ENCODE measurements at places on chromosomes 12 and 14.

GRCh38 chr12:131882804-131883520, 11.5 kb upstream of the ULK1 start:
- DNase-seq = no peak

GRCh38 chr12:24366514-24366913, 417.0 kb upstream of the SOX5 start:
- no peak for DNase-seq

- no peak for DNase-seq
Observed at GRCh38 chr14:35509846-35510245, 24.1 kb upstream of the INSM2 start.

- no peak for DNase-seq
Observed at GRCh38 chr14:35286707-35287106, 5.5 kb upstream of the PSMA6 start.

DNA sequence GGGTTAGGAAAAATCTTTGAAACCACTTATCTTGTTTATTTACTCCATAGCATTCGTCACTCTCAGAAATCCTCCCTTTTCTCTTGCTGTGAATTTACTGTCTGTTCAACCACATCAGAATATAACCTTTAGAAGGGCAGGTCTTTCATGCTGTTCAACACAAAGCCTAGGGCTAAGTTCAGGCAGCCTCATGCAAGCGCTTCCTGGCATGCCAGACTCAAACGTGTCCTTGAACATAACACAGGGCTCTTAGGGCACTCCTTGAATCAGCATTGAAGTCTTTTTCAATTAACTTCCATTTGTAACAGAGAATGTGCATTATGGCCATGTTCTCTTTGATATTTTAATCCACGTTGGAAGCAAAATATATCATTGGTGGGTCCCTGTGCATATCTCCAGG, 377.7 kb downstream of the GLT1D1 start:
- DNase-seq = no peak

GRCh38 chr14:55333711-55334485, 62.7 kb downstream of the FBXO34 start:
- no peak for DNase-seq

DNA sequence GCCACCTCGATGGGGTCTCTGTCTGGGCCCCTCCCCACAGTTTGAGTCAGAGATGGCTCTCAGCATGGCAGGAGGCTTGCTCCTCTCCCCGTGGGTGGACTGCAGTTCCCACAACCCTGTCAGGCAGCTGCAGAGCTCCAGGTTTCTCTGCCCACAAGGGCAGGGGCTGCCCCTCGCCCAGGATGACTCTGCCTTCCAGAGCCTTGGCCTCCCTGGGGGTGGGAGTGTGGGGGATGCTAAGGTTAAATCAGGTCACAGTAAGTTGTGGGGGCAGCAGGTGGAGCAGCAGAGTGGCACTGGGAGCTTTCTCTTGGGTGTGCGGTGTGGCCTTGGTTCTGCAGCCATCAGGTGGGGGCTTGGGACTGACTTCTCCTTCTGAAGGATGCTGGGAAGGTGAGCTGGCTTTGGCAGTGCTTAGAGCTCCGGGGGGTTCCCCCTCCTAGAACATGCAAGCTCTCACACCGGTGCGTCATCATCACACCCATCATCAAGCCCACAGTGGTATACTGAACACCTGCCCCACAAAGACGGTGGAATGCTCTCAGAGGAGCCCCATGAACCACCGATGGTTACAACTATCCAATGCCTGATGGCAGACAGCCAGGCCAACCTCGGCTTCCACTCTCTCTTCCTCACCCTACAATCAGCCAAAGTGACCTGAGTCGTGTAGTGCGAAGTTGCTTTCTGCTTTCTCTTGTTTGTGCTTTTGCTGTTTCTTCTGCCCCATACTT, 39.7 kb downstream of the ERH start:
- no peak for DNase-seq

- DNase-seq = no peak
Observed at GRCh38 chr12:60123557-60123956, 527.7 kb downstream of the SLC16A7 start.

DNA sequence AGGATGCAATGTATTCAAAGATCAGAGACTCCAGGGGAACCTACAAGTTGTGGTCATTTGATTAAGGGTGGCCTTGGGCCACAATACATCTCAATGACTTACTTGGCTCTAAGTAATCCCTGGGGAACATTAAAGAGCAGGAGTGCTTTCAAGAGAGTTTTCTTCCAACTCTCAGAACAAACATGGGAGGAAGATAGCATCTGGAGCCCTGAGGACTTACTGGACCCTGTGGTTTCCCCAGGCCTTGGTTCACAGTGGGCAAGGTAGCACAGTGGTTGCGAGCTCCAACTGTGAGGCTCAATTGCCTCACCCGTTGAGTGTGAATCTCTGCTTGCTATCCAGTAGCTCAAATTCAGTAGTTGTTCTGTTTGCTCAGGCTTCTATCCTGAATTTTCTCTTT, 32.4 kb downstream of the STXBP6 start:
- no peak for DNase-seq

All from NCI-H510A treated with DMSO at 0.1 percent for 48 hours (cell line).